HEK293T (cell line): ENCODE measurements at places on chromosomes 2 and 18.

DNA sequence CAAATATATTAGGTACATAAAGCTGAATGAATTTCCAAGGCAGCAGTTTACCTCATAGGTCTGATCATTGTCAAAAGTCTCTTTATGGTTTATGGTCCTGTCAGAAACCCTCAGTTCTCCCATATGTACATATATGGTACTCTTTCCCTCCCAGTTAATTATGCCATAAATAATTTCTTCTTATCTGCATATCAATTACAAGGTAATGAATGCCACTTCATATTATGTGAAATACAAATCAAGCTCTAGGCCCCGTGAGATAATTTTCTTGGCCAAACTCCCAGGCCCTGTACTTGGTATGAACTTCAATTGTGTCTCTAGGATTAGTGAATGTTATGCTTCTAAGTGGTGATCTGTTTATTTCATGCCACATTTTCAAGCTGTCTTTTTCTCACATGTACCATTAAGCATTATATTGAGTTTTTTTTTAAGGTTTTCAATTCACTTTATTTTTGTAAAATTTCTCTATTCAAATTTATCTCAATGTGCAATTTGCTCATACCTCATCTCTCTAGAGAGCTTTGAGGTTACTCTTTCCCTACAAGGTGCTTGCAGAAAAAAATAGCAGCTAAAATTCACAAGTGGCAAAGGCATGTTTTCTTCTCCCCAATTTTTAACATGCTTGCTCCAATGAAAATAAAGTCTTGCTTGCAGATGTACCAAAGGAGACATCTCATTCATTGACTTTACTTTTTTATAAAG lies 430.6 kb upstream of the VRK2 start:
- DNase-seq: no peak

- DNase-seq: no peak
Measured at GRCh38 chr2:178386986-178387597, 63.9 kb downstream of the PRKRA start.

- no peak for DNase-seq
Measured at GRCh38 chr2:60466161-60466702, 87.2 kb downstream of the BCL11A start.

DNA sequence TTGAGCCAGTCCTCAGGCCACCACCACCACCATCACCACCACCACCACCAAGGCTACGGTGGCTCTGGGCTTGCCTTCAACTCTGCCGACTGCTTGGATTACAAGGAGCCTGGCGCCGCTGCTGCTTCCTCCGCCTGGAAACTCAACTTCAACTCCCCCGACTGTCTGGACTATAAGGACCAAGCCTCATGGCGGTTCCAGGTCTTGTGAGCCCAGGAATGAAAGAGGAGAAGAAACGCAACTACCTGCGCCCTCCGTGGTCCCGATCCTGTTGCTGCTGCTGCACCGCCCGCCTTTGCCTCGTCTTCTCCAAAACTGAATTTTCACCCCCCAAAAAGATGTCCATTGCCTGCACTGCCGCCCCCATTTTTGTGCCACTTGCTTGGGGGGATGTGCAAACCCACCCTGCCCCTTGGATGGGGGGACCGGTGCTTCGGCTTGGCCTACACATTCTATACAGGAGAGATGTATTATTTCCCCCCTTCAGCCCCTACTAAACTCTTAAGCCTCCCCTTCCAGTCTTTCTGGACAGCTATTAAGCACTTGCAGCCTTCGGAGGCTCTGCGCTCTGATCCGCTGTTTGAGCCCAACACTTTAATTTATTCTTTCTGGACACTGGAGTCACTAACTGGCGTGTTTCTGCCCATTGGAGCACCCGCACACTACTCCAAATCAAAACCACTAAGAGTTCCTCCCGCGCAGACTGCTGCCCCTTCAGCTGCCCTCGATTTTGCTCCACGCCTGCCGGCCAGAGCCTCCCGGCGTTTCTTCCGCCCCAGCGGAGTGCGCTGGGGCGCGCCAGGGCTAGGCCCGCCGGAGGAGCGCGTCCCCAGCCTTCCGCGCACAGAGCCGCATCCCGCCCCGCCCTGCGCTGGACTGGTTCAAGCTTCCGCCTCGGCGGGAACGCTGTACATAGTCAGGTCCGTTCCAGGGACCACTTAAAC lies 5.7 kb downstream of the OTX1 start:
- no peak for DNase-seq

GRCh38 chr2:60105906-60106305 lies 447.5 kb downstream of the BCL11A start:
- DNase-seq: no peak

- no peak for DNase-seq
Measured at GRCh38 chr2:98479371-98479770, 34.7 kb downstream of the INPP4A start.

DNA sequence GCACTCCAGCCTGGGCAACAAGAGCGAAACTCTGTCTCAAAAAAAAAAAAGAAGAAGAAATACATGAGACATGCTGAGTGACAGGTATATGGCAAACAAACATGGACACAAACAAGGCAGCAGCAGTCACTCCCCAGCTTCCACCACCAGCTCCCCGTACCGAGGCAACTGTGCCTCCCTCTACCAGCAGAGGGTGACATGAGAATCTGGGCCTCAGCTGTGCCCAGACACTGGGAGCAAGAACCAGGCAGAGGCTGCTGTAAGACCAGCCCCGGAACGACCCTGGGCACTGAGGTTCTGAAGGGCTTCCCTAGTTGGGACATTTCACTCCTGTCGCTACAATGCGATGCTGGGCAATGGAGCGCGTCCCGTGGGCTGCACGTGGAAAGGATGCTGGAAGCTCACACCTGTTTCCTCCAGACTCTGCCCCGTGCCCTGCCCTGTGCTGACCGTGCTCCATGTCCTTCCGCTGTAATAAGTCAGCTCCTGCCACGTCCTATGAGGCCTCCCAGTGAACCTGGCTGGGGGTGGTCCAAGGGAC lies 37.1 kb downstream of the BOK start:
- no peak for DNase-seq

GRCh38 chr2:176427549-176427948 lies 158.3 kb downstream of the MTX2 start:
- DNase-seq: no peak

DNA sequence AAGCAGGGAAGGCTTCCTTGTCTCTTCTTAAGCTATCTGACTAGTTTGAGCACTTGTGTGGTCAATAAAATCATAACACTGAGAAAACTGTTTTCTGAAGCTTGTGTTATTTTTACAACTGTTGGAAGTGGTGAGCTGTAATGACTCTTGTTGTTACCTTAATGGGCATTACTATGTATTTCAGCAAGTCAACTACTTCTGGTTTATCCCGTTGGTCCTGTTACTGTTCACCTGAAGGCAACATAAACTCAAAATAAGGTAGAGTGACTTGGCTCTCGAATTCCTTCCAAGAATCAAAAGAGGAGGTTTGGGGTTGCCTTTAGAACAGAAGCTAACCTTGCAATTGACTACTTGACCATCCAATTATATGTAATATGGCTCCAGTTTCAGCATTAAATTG lies 23.2 kb upstream of the FIGN start:
- no peak for DNase-seq

- DNase-seq: no peak
Measured at GRCh38 chr2:171411791-171412483, 21.9 kb downstream of the METTL8 start.

DNA sequence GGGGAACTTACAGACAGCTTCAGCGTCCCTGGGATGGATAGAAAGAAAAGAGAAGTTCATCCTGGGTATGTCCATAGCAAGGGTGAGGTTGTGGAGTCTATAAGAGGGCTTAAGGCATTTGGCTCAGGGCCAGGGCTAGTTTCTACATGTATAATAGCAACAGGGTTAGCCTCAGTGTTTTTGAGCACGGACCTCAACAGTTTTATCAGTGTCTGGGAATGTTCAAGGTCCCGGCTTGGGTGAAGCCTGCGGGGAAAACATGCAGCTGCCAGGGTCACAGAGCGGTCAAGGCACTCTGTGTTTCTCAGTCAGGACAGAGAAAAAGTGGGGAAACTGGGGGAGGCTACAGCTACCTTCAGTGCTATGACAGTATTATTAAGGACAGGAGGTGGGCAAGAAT lies 427.7 kb upstream of the HS6ST1 start:
- DNase-seq: no peak

DNA sequence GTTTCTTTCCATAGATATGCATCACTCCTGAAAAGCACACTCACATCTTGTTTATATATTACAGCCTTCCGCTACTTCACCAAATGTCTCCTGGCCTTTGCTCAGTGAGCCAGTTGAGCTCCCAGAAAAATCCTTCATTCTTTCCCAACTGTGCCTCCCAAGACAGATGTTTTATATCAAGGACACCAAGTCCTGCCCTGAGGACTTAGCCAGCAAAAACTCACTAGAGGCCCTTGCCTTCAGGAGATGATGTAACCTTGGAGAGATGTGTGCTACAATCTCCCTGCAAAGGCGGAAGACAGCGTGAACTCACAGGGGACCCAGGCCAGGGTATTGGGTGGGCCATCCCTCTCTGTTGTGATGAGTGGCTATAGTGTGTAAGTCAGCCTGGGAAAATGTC lies 86.1 kb upstream of the CTAGE1 start:
- no peak for DNase-seq

- DNase-seq: no peak
Measured at GRCh38 chr2:83517727-83518368, 941.2 kb downstream of the SUCLG1 start.

- no peak for DNase-seq
Measured at GRCh38 chr2:138193416-138194213, 229.3 kb downstream of the HNMT start.

DNA sequence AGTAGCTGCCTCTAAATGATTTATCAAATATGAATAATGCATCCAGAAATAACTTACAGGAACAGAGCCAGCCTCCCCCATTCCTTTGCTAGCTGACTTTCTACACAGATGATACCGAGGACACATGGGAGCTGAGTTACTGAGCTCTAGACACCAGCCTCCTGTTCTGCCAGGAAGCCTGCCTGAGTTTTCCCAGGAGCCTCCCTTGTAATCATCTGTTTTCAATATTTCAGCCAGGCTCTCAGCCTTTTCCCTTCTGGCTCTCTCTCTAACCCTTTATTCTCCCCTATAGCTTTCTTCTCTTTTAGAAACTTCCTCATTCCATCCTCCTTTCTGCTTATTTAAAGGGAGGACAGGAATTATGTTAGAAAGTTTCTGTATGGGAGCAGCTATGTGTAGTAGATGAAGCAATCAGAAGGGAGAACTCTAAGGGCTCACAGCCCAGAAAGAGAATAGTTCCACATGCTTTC lies 911.6 kb downstream of the TDRD15 start:
- no peak for DNase-seq

- no peak for DNase-seq
Measured at GRCh38 chr2:151908204-151908882, 80.1 kb upstream of the ARL5A start.

GRCh38 chr18:59954755-59955156 lies 55.0 kb downstream of the PMAIP1 start:
- no peak for DNase-seq

GRCh38 chr2:44531289-44531688 lies 169.5 kb downstream of the CAMKMT start:
- DNase-seq: no peak

- DNase-seq: peak; percentile 90
Measured at GRCh38 chr2:74002505-74003421, 18.1 kb downstream of the TET3 start.

GRCh38 chr2:220148471-220149248 lies 521.2 kb downstream of the SLC4A3 start:
- no peak for DNase-seq

DNA sequence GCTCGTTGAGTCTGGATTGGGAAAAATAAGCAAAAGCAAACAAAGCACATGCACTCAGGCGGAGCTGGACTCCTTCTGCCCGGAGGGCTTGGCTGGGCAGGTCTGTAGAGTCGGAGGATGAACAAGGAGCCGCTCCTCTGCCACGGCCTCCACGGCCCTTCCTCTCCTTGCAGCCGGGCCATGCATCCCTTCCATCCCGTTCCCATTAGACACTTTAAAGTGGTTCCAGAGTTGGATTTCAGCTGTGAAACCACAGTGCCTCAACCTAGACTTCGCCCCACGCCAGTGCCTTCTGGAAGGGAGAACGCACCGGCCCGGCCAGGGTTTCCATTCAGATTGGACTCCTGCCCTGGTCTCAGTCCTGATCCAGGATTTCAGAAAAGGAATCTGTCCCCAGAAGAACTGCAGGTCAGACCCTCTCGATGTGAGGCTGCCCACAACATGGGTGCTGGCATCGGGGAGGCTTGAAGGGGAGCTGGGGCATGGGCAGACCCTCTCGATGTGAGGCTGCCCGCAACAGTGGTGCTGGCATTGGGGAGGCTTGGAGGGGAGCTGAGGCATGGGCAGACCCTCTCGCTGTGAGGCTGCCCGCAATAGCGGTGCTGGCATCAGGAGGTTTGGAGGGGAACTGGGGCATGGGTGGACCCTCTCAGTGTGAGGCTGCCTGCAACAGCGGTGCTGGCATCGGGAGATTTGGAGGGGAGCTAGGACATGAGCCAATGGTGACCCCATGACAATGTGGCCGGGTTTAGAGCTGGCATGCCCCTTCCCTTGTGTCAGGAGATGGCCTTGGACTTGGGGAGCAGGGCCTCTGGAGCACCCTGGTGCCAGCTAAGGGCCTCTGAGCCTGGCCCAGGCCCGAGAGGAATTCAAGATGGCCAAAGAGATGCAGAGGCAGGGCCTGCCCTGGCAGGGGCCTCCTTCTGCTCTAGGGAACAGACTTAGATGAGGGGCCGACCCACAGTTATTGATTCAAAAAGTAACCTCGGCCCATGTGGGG lies 304.5 kb downstream of the NDUFA10 start:
- no peak for DNase-seq

DNA sequence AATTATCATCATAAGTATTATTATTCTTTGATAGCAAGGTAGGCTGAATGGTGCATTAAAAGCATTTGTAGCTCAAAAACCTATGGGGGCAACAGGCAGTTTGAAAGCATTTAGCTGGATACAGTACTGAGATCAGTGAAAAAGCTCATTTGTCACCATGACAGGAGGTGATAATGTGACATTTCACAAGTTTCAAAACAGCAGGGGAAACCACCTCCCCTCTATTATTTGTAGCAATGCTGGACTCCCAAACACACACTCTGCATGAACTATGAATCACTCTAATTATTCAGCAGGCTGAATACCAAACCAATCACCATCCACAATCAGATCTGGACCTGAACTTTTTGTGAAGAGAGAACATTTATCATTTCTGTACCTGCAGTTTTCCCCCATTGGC lies 63.4 kb downstream of the MYO5B start:
- DNase-seq: no peak

GRCh38 chr2:85992611-85993010 lies 103.8 kb upstream of the ST3GAL5 start:
- no peak for DNase-seq

DNA sequence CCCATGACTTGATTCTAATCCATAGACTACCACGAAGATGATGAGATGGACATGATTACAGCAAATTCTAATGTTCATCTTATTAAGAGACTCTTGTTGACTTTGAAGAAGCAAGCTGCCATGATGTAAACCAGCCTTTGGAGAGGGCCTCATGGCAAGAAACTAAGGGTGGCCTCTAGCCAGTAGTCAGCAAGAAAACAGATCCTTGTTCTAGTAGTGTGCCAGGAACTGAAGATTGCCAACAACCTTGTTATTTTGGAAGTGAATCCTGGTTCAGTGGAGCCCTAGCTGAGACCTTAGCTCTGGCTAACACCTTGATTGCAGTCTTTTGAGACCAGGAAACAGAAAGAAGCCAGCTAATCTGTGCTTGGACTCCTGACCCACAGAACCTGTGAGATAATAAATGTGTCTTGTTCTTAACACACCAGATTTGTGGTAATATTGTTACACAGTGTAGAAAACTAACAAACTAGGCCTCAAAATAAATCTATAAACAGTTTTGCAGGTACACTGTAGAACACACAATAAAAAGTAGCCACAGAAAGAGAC lies 10.0 kb downstream of the PHOSPHO2 start:
- no peak for DNase-seq

- no peak for DNase-seq
Measured at GRCh38 chr2:197097578-197098366, 171.3 kb upstream of the PGAP1 start.
